ENCODE measurements at places on chromosomes 4 and X. TPM values are rescaled to one million over a fixed set of nuclear protein-coding genes. Genes with fewer than 3 reads are reported as not detected.

USP26 gene
- 4.5 TPM for total RNA-seq

DNA sequence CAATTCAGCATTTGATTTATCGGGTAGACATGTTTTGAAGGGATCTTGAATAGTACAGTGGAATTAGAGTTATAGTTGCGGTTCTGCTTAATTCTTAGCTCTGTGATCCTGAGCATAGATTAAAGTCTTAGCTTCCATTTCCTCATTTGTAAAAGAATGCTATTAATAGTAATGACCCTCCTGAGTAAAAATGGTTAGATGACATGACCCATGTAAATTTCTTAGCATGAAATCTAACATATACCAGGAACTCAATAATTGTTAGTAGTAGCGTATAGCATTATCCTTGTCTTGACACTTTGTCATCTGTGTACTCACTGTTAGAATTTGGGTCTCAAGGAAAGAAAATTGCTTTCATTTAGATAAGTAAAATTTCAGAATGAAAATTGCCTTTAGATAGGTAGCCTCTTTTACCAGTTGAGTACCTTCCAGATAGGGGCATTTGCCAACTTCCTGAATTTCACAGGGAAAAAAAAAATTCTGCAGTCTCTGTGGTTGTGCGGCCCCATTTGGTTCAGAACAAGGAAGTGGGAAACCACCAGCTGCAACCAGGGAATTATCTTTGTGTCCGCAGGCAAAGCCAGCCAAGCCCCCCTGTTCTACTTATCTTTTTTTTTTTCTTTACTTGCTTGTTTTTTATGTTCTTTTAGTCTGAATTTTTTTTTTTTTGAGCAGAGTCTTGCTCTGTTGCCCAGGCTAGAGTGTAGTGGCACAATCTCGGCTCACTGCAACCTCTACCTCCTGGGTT is 86.9 kb downstream of the TMEM164 start:
- DNase-seq, result no peak

GRCh38 chrX:137988470-137988869 is 422.5 kb downstream of the ZIC3 start:
- no peak for DNase-seq

WDR17 gene
- 5.7 TPM for total RNA-seq

- DNase-seq, result no peak
Observed at GRCh38 chr4:185305979-185306442, 89.7 kb downstream of the LRP2BP start.

Data from prostate gland (tissue), 2 donors.